Mesothelial cell of epicardium (in vitro differentiated cells): ENCODE measurements at places on chromosomes 11 and 22.

DNA sequence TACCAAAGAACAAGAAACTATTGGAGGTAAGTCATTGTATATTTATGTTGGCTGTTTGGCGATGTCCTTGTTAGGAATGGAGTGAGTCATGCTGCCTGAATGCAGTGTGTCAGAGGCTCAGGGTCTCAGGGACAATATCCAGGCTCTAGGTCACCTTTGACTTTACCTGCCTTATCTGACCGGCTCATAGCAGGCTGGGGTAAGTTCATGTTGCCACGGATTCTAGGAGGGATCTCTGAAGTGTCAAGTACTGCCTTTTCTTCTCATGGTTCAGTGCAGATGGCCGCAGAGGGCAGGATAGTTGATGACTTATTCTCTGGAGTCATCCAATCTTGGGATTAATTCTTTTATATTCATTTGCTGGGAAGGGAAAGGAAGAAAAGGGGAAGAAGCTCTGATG lies 53.2 kb downstream of the SPON1 start:
- no peaks in the 10 kb centered on the region for H3K27me3 ChIP-seq
- H3K36me3 ChIP-seq, result no peaks in the 10 kb centered on the region
- no peak overlapping the region for H3K27ac ChIP-seq
- no peak for DNase-seq

GRCh38 chr11:129146191-129146590 lies 45.9 kb downstream of the ARHGAP32 start:
- H3K4me3 ChIP-seq, result no peak overlapping the region
- peaks cover 28% of the 10 kb centered on the region for H3K4me1 ChIP-seq
- H3K27ac ChIP-seq, result no peak overlapping the region
- no peak for DNase-seq

GRCh38 chr22:32631507-32632255 lies 157.1 kb downstream of the FBXO7 start:
- H3K36me3 ChIP-seq, result no peaks in the 10 kb centered on the region
- no peaks in the 10 kb centered on the region for H3K27me3 ChIP-seq

DNA sequence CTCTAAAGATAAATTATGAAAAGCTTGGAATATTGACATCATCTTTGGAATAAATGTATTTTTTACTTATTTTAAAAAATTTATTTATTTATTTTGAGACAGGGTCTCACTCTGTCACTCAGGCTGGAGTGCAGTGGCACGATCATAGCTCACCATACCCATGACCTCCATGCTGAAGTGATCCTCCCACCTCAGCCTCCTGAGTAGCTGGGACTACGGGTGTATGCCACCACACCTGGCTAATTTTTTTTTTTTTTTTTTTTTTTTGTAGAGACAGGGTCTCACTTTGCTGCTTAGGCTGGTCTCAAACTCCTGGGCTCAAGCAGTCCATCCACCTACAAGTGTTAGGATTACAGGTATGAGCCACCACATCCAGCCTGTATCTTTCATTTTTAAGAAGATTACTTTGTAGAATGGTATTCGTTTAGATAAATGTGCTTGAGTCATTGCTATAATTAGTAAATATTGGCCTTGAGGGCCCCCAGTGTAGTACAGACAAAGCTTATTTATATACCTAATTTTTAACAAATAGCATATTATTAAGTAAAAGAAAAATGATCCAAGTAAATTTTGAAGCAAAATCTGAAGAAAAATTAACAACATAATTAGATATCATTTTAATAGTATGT lies 8.5 kb downstream of the SWAP70 start:
- H3K27me3 ChIP-seq, result no peaks in the 10 kb centered on the region
- peaks cover 6% of the 10 kb centered on the region for H3K4me1 ChIP-seq
- H3K36me3 ChIP-seq, result peaks cover 4% of the 10 kb centered on the region
- no peak overlapping the region for H3K4me3 ChIP-seq
- no peak overlapping the region for H3K27ac ChIP-seq
- DNase-seq, result no peak

DNA sequence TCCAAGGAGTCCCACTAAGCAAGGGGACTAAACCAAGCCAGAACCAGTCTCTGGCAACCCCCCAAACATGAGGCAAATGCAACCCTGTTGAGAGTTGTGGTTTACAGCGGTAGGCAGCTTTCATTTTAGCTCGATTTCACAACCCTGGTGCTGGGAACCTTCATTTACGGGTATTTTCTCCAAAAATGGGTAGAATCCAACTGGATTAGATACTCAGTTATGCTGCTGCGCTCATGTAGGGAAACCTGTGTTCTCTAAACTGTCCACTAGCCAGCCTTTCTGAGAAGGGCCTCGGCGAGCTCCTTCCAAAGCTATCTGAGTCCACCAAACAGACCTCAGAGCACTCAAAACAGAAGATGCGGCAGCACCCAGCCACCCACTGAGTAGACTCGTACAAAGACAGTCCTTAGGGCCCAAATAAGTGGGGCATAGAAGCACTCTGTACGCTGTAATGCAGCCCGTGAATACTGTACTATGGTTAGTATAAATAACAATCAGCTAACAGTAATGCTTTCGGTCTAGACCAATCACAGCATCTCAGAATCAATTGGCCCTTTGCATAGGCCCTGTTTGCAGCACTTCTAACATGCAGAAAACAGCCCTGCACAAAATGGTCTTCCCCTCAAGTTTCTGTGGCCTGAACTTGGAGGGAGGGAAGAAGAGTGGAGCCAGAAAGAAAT lies 104.7 kb downstream of the ETS1 start:
- H3K4me1 ChIP-seq, result peaks cover 49% of the 10 kb centered on the region
- H3K4me3 ChIP-seq, result no peak overlapping the region
- no peaks in the 10 kb centered on the region for H3K27me3 ChIP-seq
- H3K27ac ChIP-seq, result no peak overlapping the region
- peaks cover 55% of the 10 kb centered on the region for H3K36me3 ChIP-seq

DNA sequence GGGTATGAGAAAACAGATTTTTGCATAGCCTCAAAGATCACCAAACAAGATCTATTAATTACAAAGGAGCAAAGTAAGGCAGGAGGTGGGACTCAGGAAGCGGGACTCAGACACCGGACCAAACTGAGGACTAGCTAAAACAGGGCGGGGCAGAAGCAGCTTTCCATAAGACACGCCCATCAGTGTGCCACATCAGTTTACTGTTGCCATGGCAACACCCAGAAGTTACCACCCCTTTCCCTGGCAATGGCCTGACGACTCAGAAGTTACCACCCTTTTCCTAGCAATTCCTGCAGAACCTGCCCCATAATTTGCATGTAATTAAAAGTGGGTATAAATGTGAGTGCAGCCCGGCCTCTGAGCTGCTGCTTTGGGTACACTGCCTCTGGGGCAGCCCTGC lies 173.9 kb downstream of the SHANK2 start:
- no peaks in the 10 kb centered on the region for H3K27me3 ChIP-seq
- H3K27ac ChIP-seq, result no peak overlapping the region
- no peak for DNase-seq
- H3K4me3 ChIP-seq, result no peak overlapping the region
- H3K36me3 ChIP-seq, result no peaks in the 10 kb centered on the region

DNA sequence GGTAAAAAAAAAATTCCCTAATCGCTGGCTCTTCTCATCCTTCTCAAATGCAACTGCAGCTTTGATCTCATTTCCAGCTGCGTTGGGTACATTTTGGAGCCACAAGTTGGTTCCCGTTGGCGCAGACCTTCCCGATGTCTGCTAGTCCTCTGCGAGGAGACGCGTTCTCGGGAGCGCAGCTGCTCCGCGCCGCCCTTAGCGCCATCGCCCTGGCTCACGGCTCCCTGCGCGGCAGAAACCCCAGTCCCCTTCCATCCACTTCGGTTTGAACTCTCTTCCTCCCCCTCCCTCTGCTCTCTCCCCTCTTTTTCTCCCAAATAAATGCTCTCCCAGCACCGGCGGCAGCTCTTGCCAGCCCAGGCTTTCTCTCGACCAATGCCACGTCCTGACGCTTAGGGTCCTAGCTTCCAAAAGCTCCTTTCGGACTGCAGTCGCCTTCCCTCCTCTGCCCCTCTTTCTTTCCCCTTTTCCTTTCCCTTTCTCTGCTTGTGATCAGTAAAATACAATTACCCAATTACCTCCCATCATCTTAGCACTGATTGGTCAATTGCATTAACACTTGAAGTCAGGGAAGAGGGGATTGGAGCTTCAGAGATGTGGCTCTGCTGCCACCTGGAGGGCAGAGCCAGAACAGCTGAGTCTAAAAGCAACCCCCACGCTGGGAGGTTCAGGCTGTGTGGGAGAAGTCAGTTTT lies 1165.7 kb downstream of the LRRC4C start:
- DNase-seq, result peak; percentile 48
- H3K4me1 ChIP-seq, result peaks cover 53% of the 10 kb centered on the region
- peaks cover 38% of the 10 kb centered on the region for H3K27me3 ChIP-seq
- no peaks in the 10 kb centered on the region for H3K36me3 ChIP-seq

DNA sequence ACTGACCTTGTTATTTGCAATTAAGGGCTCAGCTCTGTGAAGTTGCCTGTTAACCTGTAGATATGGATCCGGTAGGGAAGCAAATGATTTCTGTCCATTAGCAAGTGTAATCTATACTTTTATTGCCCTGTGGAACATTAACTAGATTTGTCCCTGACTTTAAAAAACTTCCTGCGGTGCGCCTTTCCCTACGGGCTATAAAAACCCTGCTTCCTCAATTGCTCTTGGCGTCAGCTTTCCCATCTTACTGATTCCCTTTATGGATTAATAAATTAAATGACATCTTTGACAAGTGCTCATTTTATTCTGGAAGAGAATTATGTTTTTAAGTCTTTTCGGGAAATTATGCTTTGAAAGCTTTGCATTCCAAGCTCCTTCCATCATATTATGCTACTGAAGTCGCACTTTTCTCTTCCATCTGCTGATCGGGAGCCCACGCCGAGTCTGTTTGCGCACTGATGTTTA lies 18.3 kb upstream of the CLMP start:
- no peak overlapping the region for H3K4me3 ChIP-seq
- no peak for DNase-seq
- H3K4me1 ChIP-seq, result peaks cover 18% of the 10 kb centered on the region
- H3K27me3 ChIP-seq, result no peaks in the 10 kb centered on the region
- H3K27ac ChIP-seq, result no peak overlapping the region

DNA sequence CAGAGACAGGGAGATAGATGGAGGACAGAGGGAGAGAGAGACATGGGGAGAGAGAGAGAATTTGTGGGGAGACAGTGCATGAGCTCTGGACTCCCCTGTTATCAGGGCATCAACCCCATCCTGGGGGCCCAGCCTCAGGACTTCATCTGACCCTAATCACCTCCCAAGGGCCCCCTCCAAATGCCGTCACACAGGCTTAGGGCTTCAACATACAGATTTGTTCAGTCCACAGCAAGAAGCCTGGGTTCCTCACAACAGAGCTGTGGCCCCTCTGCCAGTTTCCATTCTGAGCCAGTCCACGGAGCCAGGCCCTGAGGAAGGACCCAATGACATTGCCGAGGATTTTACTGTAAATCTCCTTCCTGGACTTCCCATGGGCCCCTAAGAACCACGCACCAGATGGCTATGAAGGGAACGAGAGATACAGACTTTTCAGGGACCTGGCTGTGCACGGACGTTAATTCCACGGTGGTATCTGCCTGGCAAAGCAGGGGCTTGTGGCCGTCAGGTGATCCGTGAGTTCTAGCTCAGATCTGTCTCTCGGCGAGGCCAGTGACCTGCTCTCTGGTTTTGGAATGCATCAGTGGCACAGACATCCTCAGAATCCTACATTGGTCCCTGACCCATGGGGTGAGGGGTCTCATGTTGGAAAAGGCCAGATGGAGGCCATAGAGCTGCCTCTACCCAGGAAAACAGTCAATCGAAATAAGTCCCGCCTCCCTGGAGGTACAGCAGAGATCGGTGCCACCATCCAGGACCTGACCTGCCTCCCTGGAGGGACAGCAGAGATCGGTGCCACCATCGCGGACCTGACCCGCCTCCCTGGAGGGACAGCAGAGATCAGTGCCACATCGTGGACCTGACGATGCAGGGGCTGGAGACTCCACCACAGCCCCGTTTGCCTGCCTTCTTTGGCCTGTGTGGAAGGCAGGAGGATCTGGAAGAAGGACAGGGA lies 8.7 kb upstream of the B4GALNT4 start:
- no peaks in the 10 kb centered on the region for H3K4me1 ChIP-seq
- DNase-seq, result no peak
- no peaks in the 10 kb centered on the region for H3K36me3 ChIP-seq
- H3K27me3 ChIP-seq, result peaks cover 5% of the 10 kb centered on the region

GRCh38 chr11:32615422-32615821 lies 31.8 kb downstream of the EIF3M start:
- DNase-seq, result no peak
- H3K27me3 ChIP-seq, result no peaks in the 10 kb centered on the region
- H3K4me3 ChIP-seq, result no peak overlapping the region
- H3K4me1 ChIP-seq, result peaks cover 45% of the 10 kb centered on the region

GRCh38 chr11:11592146-11592684 lies 29.6 kb downstream of the GALNT18 start:
- peaks cover 9% of the 10 kb centered on the region for H3K27me3 ChIP-seq
- DNase-seq, result no peak
- peaks cover 8% of the 10 kb centered on the region for H3K4me1 ChIP-seq
- no peak overlapping the region for H3K27ac ChIP-seq
- H3K4me3 ChIP-seq, result no peak overlapping the region

DNA sequence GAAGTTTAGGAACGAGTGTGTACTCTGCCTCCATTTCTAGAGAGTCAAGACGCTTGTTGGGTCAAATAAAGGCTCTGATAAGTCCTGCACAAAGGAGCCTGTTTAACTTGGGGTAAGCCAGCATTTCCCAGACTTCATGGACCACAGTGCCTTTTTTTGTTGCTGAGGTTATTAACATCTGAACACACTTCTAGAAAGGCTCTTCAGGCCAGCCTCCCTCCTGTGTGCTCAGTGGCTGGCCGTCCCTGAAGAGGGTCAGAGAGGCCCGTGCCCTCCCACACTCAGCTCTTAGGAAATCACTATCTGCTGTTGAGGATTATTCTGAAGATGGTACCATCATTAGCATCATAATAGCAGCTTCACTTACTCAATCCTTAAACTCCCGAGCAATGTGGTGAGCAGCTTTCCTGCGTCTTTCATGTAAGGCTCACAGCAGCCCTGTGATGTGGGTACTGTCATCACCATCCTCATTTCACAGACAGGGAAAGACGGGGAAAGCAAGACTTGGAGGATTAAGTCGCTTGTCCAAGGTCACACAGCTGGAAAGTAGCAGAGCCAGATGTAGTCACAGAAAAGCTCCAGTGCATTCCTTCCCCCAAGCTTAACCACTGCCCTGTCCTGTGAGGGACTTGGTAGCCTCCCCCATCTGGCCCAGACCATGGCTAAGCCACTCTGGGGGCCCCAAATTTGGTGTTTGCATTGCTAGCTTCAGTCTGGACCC lies 71.3 kb downstream of the TSPAN18 start:
- no peaks in the 10 kb centered on the region for H3K36me3 ChIP-seq
- H3K27ac ChIP-seq, result peak overlapping the region; percentile 73
- no peak for DNase-seq
- H3K4me3 ChIP-seq, result no peak overlapping the region

GRCh38 chr11:66192181-66192863 lies 76.1 kb upstream of the RAB1B start:
- H3K27me3 ChIP-seq, result no peaks in the 10 kb centered on the region
- H3K27ac ChIP-seq, result peak overlapping the region; percentile 88
- no peak overlapping the region for H3K4me3 ChIP-seq
- DNase-seq, result no peak
- H3K36me3 ChIP-seq, result peaks cover 24% of the 10 kb centered on the region

GRCh38 chr11:123253911-123254310 lies 58.9 kb upstream of the CLMP start:
- no peaks in the 10 kb centered on the region for H3K27me3 ChIP-seq
- DNase-seq, result no peak
- H3K36me3 ChIP-seq, result no peaks in the 10 kb centered on the region
- no peak overlapping the region for H3K27ac ChIP-seq
- no peak overlapping the region for H3K4me3 ChIP-seq
